ENCODE measurements at places on chromosomes 6 and 20.
A peak's percentile ranks its signal among the peaks of the same experiment; 100 is the strongest.

- no peak for DNase-seq
These were observed 83.0 kb upstream of the MRPS10 start for GRCh38 chr6:42300701-42301100.

- DNase-seq, result no peak
These were observed 362.5 kb downstream of the PREX1 start for GRCh38 chr20:48465271-48465670.

- DNase-seq, result no peak
These were observed 36.5 kb downstream of the KCNK5 start for GRCh38 chr6:39192736-39193135.

- DNase-seq, result no peak
These were observed 184.9 kb upstream of the SNX9 start for GRCh38 chr6:157637941-157638662.

GRCh38 chr20:43925801-43926200 is 11.1 kb downstream of the TOX2 start:
- DNase-seq, result peak; percentile 79

DNA sequence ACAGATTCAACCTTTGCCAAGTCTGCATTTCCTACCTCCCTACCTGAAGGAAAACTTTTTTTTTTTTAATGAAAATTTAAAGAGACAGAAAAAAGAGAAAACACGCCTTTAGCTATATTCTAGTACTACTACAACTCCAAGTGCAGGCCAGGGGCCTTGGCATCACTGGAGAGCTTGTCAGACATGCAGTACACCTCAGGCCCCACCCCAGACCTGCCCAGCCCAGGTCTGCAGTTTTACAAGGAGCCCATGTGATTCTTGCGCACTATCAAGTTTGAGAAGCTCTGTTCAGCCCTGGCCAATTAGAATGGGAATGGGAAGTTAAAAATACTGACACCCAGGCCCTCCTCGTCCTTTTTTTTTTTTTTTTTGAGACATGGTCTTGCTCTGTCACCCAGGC is 85.0 kb downstream of the NFATC2 start:
- DNase-seq, result no peak

GRCh38 chr6:33837971-33838665 is 34.3 kb upstream of the MLN start:
- no peak for DNase-seq

DNA sequence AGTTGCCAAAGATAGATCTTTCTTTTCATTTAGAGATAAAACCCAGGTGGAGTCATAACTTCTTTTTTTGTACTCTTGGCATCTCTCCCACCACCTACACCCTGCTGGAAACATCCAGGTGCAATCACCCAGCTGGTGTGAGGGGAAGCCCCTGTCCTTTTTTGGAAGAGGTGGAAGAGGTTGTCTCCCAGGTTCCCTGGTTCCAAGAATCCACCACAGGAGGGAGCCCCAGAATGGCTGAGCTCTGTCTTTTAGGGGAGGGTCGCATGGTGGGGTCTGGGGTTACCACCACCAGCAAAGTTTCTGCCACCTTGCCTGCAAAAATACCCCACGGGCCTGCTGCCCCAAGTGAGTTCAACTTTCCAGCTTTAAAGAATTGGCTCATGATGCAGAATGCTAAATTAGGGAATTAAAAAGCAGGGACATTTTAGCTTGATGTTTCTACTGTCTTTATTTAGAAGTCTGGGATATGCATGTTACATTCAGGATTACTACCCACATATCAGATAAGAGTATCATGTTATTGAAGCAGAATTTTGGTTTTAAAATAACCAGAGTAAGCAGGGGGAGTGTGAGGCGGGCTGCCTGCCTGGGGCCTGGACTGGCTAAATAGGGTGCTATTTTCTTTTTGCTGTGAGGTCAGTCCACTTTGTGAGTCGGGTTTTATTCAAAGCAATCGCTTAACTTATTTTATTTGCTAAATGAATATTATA is 11.0 kb downstream of the SMOC2 start:
- DNase-seq, result no peak

DNA sequence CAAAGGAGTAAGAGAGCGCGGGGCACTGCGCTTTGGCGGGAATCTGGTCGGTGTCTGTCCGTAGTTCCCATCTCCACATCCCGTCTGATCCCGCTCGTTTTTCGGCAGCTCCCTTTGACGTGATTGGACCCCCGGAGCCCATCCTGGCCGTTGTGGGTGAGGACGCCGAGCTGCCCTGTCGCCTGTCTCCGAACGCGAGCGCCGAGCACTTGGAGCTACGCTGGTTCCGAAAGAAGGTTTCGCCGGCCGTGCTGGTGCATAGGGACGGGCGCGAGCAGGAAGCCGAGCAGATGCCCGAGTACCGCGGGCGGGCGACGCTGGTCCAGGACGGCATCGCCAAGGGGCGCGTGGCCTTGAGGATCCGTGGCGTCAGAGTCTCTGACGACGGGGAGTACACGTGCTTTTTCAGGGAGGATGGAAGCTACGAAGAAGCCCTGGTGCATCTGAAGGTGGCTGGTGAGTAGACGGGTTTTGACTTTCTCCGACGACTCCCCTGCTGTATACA is 1.4 kb downstream of the BTN1A1 start:
- no peak for DNase-seq

GRCh38 chr20:704726-705125 is 29.1 kb upstream of the SCRT2 start:
- DNase-seq, result no peak

GRCh38 chr20:12825226-12825595 is 183.6 kb upstream of the SPTLC3 start:
- DNase-seq, result no peak

GRCh38 chr20:41592516-41593216 is 25.5 kb downstream of the CHD6 start:
- no peak for DNase-seq

- DNase-seq, result no peak
These were observed 396.4 kb downstream of the BCKDHB start for GRCh38 chr6:80502871-80503270.

DNA sequence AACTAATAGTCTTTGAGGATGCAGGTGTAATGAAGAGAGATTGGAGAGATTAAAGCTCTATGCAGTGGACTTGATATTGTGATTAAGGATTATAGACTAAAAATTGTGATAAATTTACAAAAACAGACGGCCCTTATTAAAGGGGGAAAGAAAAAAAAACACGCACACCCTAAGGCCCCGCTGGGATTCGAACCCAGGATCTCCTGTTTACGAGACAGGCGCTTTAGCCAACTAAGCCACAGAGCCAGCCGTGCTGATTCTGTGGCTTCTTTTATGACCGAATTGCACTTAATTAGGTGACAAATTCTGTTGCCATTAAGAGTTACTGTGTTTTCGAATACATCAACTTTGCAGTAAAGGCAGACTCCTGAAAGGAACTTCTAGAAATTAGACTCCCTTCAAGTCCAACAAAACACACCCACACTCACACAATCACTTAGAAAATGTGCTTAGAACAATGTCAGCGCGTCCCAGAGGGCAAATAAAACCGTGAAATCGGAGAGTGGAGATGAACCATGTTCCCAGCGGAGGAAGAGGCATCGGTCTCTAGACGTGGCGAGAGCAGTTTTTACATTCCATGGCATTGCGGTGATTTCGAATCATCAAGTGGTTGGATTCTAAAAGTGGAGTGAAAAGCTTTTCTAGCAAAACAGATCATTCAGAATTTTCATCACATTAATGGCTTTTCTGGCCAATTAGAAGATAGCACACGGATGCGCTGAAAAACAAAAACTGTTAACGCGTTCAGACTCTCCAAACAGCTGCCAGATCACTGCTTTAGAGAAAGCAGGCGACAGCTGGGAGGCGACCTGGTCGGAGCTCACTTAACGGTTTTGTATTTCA is 122.6 kb downstream of the GPX5 start:
- DNase-seq, result peak; percentile 90

DNA sequence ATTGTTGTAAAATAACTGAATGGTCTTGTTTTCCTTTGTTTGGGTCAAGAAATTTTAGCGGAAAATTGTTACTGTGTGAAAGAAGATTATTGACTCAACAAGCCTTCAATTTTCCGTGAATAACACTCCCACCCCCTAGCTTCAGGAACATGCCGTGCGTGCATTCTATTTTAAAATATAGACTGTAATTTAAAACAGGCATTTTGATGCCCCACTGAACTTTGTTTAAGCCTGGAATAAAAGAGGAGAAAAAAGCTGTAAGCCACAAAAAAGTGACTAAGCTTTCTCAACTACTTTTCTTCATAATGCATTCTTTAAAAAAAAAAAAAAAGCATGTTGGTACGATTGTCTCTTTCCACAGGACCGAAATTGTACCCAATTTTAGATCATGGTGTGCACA is 166.0 kb downstream of the ARID1B start:
- DNase-seq, result no peak

GRCh38 chr20:41386502-41387427 is 20.1 kb upstream of the EMILIN3 start:
- no peak for DNase-seq

DNA sequence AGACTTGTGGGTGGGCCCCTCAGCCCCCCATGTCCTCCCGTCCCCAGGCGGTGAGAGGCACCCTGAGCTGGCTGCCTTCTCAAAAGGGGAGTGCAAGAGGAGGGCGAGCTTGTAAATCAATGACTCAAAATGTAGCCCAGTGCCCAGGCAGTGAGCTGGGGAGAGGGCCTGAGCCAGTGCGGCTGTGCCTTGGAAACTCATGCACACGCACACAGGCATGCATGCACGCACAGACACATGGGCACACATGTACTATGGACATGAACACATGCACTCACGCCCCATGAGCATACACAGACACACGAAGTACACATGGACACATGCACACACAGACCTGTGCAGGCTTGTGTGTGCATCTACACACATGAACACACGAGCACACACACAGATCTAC is 133.5 kb downstream of the TAF4 start:
- no peak for DNase-seq

- DNase-seq, result peak; percentile 27
These were observed 18.9 kb upstream of the DSN1 start for GRCh38 chr20:36792422-36792821.

- peak; percentile 77 for DNase-seq
These were observed 45.3 kb upstream of the CNR1 start for GRCh38 chr6:88211446-88211845.

GRCh38 chr6:37535759-37536490 is 36.2 kb upstream of the CCDC167 start:
- no peak for DNase-seq

DNA sequence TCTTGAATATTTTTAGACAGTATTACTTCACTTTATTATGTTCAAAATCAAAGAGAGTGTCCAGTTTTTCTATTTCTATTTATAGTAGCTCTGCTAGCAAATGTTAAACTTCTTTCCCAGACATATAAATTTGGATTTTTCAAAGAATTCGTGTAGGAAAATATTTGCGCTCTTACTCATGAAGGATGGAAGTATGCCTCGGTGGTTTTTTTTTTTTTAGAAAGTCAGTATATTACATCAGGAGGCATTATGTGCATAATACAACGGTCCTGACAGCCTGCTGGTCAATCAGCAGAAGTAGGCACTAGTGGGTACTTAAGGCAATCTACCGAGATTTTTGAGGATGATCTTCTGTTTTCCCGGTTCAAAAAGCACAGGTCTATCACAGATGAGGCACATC is 249.3 kb downstream of the TBX18 start:
- no peak for DNase-seq

DNA sequence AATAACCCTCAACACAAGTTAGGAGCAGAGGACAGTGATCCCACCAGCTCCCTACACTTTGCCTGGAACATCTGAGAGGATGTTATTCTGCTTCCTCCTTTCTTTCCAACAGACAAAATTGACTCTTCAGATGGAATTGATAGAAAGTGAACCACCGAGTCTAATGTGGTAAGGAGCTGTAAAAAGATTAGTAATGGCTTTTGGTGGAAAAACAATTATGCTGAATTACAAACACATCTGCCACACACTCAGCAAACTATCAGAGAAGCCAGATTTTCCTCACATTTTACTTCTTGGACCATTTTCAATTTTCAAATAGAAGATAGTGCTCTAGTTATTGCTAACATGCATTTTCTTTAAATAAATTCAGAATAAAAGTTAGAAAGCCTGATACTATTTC is 171.8 kb upstream of the COL21A1 start:
- no peak for DNase-seq

DNA sequence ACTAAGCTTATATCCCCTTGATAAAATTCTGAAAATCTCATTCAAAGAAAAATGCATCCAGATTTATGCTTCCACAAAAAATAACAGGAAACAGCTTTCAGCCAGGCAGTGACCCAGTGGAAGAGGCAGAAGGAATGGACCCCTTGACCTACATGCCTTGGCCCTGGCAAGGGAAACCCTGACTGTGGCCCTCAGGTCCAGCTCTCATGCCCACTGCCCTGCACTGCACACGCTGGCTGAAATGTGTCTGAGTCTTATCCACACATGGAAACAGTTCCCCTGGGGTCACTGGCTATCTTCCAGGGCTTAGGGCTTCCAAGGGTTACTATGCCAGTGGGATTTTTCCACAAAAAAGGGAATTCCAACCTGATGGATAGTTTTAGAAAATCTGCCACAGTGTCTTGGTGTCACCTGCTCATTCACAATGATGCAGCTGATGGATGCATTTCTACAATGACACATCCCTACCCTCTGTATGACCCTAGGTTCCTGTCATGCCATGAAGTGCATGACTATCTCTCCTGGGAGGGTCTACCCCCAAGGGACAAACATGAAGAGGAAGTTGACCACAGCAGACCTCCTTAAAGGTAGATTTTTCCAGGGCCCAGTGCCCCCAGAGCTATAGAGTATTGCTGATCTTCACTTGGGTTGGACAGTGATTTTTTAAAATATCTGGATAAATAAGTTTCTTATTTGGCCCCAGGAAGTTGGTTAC is 121.9 kb upstream of the CD93 start:
- no peak for DNase-seq

DNA sequence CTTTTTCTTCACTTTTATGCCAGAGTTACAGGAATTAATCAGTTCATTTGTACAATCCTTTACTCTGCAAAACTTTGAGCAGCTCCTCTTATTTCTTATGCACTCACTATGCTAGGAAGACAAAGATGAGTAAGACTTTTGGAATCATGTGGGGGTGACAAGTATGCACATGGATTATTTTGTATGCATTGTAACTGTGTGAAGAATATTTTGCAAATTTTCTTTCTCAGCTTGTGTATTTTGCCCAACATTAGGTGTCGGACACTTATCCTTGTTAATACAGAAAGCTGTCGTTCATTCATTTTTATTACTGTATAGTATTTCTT is 88.6 kb downstream of the PPP1R14C start:
- DNase-seq, result no peak

GRCh38 chr6:159871906-159872305 is 18.9 kb upstream of the MAS1 start:
- DNase-seq, result no peak

All from COLO829 (cell line).